ENCODE measurements at places on chromosomes 2 and 18.
A peak's percentile ranks its signal among the peaks of the same experiment; 100 is the strongest.

DNA sequence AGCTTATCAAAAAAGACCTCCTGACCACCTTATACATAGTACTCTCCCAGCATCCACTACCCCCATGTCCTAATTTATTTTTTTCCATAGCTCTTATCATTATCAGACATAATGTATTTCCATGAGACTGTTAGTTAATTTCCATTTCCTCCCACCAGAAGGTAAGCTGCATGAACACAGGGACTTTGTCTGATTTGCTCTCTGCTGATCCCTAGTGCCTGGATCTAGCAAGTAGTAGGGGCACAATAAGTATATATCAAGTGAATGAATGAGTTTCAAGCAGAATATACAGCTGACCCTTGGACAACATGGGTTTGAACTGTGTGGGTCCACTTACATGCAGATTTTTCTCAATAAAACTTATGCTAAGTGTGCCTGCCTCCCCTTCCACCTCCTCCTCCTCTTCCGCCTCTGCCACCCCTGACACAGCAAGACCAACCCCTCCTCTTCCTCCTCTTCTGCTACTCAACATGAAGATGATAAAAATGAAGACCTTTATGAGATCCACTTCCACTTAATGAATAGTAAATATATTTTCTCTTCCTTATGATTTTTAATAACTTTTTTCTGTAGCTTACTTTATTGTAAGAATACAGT lies 53.8 kb downstream of the CTAGE1 start:
- DNase-seq = no peak

DNA sequence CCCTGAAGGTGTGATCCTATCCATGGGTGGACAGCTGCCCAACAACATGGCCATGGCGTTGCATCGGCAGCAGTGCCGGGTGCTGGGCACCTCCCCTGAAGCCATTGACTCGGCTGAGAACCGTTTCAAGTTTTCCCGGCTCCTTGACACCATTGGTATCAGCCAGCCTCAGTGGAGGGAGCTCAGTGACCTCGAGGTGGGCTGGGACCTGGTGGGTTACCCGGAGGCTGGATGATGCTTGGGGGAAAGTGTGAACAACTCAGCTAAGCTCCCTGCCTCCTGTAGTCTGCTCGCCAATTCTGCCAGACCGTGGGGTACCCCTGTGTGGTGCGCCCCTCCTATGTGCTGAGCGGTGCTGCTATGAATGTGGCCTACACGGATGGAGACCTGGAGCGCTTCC lies 16.2 kb downstream of the CAD start:
- no peak for DNase-seq

GRCh38 chr18:48558248-48558647 lies 19.4 kb downstream of the CTIF start:
- DNase-seq = no peak

- peak; percentile 52 for DNase-seq
Observed at GRCh38 chr2:74439803-74440377, 1.8 kb downstream of the RTKN start.

GRCh38 chr2:145028101-145028920 lies 508.4 kb upstream of the ZEB2 start:
- DNase-seq = no peak

- no peak for DNase-seq
Observed at GRCh38 chr2:13056259-13056843, 339.6 kb downstream of the TRIB2 start.

DNA sequence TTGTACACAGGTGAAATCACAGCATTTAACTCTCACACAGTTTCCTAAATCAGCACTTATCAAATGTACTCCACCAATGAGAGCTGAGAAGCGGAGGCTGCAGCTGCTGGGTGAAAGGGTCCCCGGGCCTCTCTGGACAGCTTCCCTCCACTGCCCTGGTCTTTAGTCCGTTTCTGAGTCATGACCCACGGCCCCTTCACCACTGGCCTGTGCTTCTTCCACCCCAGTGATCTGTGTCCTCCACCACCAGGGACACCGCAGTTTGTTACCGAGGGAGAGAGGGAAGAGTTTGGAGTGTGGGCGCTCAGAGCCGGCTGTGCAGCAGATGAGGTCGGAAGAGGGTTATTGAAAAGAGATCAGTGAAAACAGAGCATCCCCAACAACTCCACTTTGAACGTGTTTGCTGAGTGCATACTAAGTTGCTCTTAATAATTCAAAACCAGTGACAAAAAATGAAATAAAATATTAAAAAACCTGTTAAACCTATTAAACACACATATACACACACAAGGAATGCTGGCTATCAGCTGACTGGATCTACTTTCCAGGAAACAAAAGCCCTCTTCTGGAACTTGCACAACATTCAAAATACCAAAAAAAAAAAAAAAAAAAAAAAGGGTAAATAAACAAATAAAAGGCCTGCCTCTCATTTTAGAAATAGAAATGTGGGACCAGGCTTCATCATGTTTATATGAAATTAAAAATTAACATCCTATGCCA lies 54.1 kb downstream of the PXDN start:
- DNase-seq = no peak

DNA sequence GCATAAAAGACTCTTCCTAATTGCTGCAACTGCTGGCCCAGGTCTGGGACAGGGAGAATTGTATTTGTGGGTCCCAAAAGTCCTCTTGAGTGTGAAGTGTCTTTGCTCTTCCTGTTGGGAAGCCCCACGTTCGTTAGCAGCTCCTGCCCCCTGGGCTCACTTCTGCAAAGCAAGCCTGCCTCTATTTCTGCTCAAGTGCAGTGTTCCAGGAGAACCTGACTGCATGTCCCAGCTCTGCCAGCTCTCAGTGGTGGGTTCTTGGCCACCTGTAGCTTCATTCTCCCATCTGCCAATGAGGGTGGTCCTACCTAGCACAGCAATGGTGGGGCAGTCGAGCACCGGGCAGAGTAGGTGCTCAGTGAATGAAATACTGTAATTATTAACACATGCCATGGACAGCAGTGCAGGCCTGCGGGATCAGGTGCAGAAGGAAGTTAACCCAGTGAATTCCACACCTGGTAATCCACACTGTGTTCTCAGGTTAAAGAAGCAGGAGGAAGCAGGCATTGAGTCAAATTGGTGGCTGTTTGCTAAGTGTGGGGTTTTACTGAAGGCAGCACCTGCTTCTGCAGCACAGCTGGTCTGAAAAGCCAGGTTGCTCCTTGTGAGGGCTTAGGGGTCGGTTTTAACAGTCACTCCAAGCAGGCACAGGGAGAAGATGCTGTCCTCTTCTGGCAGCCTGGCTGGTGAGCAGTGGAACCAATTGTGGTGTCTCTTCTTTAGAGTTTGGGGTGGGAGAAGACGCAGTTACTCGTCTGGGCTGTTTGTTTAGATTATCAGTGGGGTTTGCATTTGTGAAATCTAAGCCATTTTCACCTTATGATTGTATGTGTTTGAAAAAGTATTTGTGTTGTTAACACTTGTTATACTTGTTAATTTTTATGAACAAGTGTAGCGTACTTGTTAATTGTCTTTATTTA lies 54.3 kb downstream of the DGKD start:
- no peak for DNase-seq

- no peak for DNase-seq
Observed at GRCh38 chr18:68532328-68532885, 182.5 kb downstream of the TMX3 start.

GRCh38 chr18:44741511-44741910 lies 60.8 kb downstream of the SETBP1 start:
- DNase-seq = no peak

- DNase-seq = peak; percentile 42
Observed at GRCh38 chr2:46748735-46749531, 166.7 kb downstream of the MCFD2 start.

DNA sequence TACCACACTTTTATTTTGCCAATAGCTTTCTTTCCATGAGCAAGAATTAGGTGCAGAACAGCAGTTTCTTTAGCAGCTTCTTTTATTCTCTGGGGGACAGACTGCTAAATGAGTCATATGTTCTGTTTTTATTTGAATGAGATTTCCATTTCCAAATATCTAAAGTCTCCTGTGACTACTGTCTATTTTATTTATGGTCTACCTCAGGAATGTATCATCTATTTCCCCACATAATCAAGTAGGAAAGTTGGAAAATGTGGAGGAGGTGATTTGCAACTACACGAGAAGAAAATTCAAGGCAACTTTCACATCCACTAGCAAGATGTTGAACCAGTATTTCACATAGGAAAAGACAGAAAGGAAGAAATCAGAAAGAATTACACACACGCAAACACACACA lies 139.9 kb upstream of the MEX3C start:
- peak; percentile 20 for DNase-seq

GRCh38 chr2:233967164-233967563 lies 50.0 kb downstream of the TRPM8 start:
- no peak for DNase-seq

GRCh38 chr2:241882091-241882625 lies 12.6 kb downstream of the RTP5 start:
- DNase-seq = no peak

DNA sequence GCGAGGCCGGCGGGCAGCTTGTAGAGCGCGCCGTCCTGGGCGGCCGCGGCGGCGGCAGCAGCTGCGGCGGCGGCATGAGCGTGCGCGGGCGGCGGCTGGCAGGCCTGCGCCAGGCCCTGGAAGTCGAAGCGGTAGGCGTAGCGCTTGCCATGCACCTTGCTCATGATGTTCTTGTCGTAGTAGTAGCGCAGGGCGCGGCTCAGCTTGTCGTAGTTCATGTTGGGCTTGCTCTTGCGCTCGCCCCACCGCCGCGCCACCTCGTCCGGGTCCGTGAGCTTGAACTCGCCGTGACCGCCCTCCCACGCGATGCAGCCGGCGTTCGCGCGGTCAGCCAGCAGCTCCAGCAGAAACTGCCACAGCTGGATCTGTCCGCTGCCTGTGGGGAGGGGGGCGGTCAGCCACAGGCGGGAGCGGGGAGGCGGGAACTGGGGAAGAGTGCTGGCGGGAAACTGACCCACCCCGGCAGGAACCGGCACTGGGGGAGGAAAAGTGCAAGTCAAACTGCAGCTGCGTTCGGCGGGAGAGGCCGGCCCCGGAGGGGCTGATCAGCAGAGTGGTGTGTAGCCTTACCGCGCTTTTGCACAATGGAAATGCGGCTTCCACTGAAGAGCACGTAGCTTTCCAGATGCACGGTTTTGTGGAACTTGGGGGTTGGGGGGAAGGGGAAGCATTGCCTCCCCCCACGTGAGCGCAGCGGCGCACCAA lies 3.0 kb downstream of the FEV start:
- no peak for DNase-seq

- DNase-seq = no peak
Observed at GRCh38 chr2:30078521-30078920, 68.3 kb upstream of the YPEL5 start.

DNA sequence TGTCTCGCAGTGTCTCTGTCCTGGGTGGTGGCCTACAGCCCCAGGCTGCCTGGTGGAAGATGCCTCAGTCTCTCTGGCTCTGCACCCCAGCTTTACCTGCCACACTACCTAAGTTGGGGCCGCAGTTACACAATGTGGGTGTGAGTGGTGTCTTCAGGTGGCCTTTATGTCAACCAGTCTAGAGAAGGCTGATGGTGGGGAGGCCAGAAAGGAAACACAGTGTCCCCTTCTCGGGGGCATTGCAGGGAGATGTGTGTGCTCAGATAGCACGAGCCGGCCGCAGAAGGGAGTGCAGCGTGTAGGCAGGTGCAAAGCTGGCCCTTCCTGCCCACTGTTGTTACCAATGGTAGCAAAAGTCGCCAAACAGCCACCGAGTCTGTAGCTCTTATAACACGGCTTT lies 216.1 kb downstream of the SH3RF3 start:
- no peak for DNase-seq

- no peak for DNase-seq
Observed at GRCh38 chr2:177553176-177553884, 160.8 kb downstream of the AGPS start.

- no peak for DNase-seq
Observed at GRCh38 chr2:217095511-217096205, 235.8 kb upstream of the TNP1 start.

DNA sequence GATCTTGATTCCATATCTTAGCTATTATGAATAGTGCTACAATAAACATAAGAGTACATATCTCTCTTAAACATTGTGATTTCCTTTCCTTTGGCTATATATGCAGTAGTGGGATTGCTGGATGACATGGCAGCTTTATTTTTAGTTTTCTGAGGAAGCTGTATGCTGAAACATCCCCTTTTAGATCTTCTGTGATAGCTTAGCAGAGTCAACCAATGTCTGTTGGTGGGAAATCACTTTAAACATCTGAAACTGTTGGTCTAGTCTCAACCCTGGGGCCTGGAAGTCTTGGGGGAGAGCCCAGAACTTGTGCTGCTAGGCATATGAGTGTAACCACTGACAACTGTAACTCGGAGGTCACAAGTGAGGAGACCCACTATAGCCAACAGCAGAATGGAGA lies 378.6 kb upstream of the SLC14A2 start:
- no peak for DNase-seq

DNA sequence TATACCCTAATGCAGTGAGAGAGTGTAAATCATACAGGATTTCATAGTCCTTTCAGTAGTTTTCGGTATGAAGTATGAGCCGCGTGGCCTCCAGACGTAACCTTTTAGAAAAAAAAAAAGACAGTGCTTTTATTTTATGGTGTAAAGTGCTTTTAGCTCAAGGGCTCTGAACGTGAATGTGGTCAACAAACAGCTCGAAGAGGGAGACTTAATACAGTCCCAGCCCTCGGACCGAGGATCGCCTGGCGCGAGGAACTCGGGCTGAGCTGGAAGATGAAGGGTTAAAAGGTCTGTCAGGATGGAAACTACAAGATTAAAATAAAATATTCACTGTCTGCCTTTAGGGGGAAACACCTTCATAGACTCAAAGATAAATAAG lies 4.0 kb upstream of the BCL11A start:
- no peak for DNase-seq

DNA sequence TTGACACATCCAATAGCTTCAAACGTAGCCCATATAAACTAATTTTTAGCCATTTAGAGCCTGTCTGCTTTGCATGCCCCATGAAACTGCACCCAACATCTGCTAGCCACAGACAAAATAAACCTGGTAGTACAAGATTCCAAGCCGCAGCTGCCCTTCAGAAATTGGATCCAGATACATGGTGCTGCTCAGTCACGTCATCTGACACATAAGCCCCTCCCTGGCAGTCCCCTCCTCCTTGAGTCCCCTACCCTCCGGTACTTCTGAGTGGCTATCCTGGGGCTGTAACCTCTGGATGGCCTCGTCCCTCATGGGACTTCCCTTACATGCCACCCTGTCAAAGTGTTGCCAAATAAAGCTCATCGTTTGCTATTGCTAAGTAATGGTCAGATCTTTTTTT lies 33.8 kb downstream of the PROC start:
- DNase-seq = no peak

DNA sequence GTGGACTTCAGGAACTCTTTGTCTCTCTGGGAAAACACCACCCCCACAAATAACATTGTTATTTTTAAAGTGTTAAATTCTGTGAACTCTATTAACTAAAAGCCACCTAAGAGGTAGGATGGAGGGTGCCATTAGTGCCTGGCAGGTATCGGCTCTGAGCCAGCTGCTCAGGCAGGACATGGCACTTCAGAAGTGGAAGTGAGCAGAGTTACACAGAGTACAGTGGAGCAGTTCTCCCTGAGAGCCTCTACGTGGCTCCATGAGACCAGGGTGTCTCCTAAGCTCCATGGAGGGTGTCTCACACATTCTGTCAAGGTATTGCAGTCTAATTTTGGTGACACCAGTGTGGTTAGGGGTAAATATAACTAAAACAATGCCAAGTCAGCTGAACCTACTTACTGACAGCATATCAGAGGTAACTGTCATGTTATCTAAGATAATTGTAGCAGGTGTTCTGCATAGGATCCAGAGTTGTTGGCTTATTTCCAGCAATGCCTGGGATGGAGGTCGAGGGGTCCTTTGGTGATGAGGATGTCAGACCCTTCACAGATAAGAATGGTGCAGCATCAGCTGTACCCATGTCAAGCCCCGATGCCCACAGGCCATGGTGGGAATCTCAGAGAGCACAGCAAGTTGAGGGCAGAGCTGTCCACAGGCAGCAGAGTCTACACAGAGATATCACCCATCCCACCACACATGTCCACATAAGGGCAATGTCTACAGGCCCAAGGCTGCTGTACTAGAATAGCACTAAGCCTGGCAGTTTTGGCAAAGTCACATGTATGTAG lies 8.6 kb upstream of the MALL start:
- DNase-seq = no peak
